ENCODE measurements at places on chromosomes 6 and 20.
A peak's percentile ranks its signal among the peaks of the same experiment; 100 is the strongest.

DNA sequence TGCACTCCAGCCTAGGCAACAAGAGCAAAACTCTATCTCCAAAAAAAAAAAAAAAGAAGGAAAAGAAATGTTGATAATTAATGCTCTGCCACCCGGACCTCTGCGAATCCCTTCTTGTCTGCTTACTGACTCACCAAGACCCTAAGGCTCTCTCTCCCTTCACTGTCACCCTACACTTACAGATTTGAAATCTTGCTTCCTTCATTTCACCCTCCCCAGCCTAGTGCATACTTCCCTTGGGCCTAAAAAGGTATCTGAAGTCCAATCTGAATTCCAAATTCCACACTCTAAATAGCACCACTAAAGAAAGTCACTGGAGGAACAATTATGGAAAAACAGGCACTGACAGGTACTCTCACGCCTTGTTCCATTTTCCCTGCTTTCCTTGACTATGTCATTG, 9.4 kb upstream of the PHF20 start:
- DNase-seq = no peak

DNA sequence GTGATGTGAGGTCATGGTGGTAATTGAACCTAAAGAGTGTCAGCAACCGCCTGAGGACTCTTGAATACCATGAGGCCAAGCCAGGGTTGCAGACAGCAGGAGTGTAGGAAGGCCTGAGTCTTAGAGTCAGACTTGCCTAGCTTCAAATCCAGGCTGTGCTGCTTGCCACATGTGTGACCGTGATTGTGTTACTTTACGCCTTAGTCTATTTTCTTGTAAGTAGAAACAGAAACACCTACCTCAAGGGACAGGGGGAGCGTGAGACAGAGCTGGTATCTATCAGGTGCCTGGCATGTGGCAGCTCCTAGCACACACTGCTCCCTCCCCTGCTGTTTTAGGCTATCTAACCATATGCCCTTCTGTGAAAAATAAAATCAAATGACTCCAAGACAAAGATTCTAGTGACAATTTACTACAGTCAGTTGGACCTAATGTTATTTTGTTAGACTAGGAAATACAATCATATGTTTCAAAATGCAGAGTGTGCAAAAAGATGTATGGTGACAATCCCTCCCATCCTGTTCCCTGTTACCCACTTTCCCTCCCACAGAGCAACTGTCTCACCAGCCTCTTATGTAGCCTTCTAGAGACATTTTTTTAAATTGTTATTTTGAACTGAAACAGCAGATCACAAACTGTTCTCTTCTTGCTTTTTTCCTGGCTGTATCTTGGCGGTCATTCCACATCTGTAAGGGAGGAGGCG, 21.7 kb downstream of the TAF8 start:
- DNase-seq = no peak

DNA sequence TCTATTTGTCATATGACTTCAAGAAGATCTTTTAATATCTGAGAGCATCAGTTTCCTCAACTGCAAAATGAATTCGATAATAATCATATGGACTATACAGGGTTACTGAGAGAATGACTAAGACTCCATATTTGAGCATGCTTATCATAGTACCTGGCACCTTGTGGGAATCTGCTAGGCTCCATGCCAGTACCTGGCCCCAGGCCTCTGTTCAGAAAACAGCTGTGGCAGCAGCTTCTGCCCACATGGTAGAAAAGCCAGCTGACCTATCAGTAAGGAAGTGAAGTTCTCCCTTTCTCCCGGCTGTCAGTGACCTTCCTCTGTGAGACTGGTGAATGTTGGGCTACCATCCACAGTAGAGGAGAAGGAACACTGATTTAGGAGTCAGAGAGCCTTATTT, 574.9 kb upstream of the CHD6 start:
- no peak for DNase-seq

DNA sequence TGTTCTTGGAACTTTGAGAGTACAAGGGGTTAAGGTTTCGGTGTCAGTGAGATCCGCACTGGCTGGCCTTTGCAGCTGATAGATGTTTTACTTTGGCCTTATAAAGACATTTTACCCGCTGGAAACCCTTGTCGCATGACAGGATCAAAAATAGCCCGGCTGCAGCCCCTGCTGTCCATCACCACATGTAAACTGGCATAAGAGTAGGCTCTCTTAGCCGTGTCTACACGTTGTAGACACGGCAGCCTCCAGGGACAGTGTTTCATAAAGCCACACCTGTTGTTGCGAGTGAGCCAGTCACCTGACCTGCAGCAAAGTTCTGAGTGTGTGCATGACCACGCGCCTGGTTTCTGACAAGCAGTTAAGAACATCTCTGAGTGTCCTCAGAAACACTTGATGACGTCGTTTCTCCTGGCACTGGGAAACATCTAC, 8.5 kb downstream of the RBM24 start:
- no peak for DNase-seq

GRCh38 chr6:119628691-119629594, 279.4 kb upstream of the MAN1A1 start:
- peak; percentile 1 for DNase-seq

DNA sequence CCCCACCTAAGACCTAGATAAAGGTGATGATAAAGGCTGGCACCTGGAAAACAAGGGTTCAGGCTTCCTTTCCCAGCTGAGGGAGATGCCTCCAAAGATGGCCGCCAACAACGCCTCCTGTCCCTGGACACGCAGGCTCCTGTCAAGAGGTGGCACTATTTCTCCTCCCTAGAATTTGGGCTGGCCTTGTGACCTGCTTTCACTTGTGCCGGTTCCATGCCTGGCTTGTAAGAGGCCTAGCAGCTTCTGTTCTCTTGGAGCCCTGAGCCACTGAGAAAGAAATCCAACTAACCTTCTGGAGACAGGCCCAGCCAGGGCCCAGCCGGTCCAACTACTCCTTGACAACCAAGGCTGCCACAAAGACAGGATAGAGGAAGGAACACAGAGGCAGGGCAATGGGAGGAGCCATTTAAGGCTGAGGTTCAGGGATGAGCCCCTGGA, 60.2 kb upstream of the RALY start:
- peak; percentile 32 for DNase-seq

GRCh38 chr20:5000263-5001173, 792 bp downstream of the SLC23A2 start:
- no peak for DNase-seq

DNA sequence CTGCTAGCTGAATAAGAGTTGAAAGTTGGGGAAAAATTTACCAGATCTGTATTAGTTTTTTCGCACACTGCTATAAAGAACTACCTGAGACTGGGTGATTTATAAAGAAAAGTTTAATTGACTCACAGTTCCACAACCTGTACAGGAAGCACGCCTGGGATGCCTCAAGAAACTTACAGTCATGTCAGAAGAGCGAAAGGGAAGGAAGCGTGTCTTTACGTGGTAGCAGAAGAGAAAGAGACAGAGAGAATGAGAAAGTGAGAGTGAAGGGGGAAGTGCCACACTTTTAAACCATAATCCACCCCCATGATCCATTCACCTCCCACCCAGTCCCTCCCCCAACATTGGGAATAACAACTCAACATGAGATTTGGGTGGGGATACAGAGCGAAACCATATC, 79.6 kb downstream of the KHDC1L start:
- no peak for DNase-seq

DNA sequence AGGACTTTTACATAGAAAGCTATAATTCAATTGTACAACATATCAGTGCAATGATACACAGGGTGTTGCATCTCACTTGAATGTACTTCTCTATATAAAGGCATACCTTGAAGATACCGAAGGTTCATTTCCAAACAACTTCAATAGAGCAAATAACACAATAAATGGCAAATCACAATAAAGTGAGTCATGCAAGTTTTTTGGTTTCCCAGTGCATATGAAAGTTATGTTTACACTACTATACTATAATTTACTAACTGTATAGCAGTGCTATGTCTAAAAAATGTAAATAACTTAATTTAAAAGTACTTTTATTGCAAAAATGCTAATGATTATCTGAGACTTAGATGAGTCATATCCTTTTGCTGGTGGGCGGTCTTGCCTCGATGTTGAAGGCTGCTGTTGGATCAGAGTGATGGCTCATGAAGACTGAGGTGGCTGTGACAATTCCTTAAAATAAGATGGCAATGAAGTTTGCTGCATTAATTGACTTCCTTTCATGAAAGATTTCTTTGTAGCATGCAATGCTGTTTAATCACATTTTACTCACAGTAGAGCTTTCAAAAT, 188.8 kb downstream of the TASP1 start:
- no peak for DNase-seq

DNA sequence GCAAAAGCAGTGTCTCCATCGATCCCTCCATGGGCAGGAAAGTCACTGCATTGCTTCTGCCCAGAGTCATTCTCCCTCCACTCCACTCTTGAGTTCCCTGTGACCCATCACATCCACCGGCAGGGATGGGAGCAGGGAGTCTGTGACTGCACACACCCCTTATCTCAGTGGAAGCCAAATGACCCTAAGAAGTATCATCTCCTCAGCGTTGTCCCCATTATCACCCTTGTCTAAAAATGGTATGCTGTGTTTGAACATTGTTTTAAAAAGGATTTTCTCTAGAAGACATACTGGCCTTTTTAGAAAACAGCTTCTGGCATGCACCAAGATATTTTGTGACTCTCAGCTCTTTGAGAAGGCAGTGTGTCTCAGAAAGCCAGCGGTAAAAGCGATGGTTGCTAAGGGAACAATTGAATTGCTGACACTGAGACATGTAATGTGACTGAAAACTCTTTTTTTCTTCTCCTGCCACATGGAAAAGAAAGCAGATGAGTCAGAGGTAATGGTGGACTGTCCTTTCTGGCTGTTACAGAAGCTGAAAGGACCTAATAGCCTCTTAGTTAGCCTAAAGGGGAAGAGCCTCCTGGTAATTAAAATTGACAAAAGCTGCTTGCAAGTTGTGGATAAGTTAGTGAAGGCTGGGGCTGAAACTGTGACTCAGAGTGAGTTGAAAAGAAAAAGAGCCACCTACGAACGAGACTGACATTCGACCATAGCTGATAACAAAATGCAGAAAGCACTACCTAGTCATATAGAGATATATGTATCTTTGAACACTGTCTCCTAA, 120.5 kb downstream of the MAP3K7 start:
- DNase-seq = no peak

GRCh38 chr20:58019850-58020625, 208.4 kb downstream of the ANKRD60 start:
- no peak for DNase-seq

GRCh38 chr20:13659288-13659687, 20.6 kb upstream of the TASP1 start:
- DNase-seq = no peak

GRCh38 chr6:38552121-38552520, 87.6 kb downstream of the BTBD9 start:
- no peak for DNase-seq

- DNase-seq = no peak
These were observed 8.1 kb upstream of the ARFGAP1 start for GRCh38 chr20:63264519-63264918.

Measured in NCI-H2081 (cell line).